ENCODE measurements at places on chromosomes 1 and 21.
A peak's percentile ranks its signal among the peaks of the same experiment; 100 is the strongest.

GRCh38 chr1:22075718-22076117 lies 23.2 kb downstream of the CDC42 start:
- no peak for DNase-seq

GRCh38 chr1:33181921-33182341 lies at the start of gene TRIM62:
Gene TRIM62, minus strand, starts transcription at chr1:33182043. Its CDS starts 611 bp downstream, at chr1:33181432.
- DNase-seq = peak; percentile 70

GRCh38 chr1:192763243-192763642 lies 45.6 kb upstream of the RGS2 start:
- no peak for DNase-seq

- DNase-seq = no peak
Observed at GRCh38 chr1:183909672-183910071, 104.8 kb downstream of the RGL1 start.

GRCh38 chr21:16492356-16492755 lies 762.6 kb downstream of the USP25 start:
- DNase-seq = no peak

GRCh38 chr21:33101300-33101911 lies 31.5 kb downstream of the OLIG1 start:
- no peak for DNase-seq

DNA sequence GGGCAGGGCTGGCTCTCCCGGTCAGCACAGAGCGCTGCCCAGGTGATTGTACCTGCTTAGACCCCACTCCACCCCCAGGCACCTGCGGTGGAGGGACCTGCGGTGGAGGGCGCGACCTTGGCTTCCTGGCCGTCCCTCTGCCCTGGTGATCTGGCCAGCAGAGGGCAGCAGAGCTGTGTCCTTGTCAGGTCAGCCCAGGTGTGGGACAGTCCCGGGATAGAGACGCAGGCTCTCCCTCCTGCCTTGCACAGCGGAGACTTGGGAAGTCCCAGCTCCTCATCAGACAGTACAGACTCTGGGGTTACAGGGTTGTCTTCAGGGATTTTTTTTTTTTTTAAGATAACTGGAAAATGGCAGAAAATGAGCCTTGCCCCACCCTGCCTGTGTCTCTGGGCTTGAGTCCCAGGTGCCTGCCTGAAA lies 10.0 kb downstream of the SLX9 start:
- no peak for DNase-seq

DNA sequence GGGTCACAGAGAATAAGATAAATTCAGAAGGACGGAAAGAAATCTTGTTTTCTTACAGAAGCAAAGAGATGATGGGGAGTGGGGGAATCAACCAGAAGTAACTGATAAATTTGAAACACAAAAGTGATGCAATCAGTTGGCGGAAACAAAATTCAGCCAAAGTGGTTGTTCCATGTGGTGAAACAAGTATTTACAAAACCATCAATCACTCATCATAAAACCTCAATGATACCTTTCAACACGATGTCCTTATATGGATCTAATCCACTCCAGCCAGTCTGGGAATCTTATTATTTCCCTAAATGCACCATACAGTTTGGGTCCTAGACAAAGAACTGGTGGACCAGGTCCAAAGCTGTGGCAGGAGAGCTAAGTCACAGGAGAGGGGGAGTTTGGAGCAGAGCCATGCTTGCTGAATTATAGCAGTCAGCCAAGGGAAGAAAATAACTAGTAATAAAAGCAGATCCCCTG lies 303.8 kb upstream of the LRRC7 start:
- no peak for DNase-seq

DNA sequence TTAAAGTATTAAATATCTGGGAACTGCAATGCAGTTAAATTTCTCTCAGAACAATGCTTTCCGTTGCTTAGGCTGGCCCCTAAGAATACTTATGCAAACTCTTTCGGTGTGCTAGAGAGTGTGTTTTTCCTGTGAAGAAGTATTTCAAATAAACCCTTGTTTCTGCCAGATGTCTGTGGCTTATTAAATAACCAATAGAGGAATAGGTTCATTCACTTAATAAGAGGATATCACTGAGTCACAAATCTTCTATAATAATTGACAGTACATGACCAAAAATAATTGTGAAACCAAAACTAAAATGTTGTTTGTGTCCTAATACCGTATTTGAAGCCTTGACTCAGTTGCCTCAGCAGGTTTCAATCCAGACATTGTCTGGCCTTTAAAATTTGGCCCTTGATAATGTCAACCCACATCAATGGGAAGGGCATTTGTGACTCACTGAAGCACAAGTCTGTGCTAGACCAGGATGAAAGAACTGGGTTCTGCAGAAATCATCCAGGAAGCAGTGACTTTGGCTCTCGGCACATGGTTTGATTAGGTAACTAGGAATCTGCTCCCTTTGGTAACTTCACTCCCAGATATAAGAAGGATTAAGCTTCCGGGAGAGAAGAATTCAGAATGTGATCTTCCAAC lies 104.2 kb upstream of the BARHL2 start:
- DNase-seq = no peak

GRCh38 chr1:70314706-70315304 lies 39.7 kb downstream of the ANKRD13C start:
- no peak for DNase-seq

DNA sequence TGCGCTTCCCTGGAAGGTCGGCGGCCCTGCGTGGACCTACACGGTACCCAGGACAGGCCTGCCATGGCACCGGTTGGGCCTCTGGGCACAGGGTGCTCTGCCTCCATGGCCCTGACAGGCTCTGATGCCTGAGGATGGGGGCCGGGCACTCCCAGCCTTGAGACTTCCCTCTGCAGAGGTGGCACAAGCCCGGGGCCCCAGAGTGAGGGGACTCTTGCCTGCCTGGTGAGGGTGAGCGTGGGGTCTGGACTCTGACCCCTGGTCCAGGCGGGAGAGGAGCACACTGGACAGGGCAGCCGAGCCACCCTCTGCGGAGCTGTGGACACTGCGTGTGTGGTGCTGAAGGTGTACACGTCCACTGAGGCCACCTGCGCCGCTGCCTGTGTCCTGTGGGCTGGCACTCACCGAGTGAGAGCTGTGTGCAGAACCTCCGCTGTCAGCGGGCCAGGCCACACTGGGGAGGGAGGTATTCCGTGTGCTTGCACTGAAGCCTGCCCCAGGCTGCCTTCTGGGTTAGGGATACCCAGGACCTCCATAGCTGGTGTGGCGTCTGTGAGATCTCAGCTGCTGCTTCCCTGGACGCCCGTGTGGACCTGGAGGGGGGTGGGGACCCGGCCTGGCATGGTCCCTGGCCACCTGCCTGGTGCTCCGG lies 10.4 kb downstream of the SKI start:
- DNase-seq = no peak

GRCh38 chr1:241464985-241465384 lies 54.6 kb downstream of the FH start:
- no peak for DNase-seq

DNA sequence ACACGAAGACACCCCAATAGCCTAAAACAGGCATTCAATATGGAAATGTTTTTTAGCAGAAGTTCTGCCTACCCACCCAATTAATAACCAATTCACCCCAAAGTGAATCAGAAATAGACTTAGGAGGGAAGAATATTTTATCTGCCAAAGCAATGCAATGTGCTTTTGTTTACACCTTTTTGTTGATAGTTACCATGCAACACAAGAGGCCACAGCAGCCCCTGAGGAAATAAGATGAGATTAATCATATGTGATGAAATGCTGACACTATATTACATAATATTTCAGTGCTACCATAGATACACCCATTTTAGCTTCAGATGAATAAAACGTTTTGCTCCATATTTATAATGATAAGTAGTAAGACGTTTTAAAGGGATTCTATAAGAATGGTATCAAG lies 60.9 kb upstream of the RGS2 start:
- no peak for DNase-seq

DNA sequence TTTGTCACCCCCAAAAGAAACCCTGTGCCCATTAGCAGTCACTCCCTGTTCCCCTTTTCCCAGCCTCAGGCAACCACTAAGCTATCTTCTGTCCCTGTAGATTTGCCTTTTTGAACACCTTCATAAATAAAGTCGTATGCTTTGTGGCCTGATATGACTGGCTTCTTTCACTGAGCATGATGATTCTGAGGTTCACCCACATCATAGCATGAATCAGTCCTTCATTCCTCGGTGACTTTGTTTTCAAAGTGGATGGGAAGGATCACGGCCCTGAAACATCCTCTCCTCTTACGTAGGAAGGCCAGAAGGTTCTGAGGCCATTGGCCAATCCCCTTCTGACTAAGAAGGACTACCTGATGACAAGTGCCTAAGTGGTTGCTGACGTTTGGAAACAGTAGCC lies 39.1 kb downstream of the NIPAL3 start:
- DNase-seq = no peak

- DNase-seq = no peak
Observed at GRCh38 chr1:78836726-78837125, 169.8 kb downstream of the ADGRL4 start.

All from AG09319 (cell line).